ENCODE measurements at places on chromosomes 6 and 20. TPM values are rescaled to one million over a fixed set of nuclear protein-coding genes. Genes with fewer than 3 reads are reported as not detected.

The TTK gene
- total RNA-seq: 31.6 TPM

The COL11A2 gene
- 0.59 TPM for total RNA-seq

The PSORS1C1 gene
- total RNA-seq: not detected

The LINC00237 gene
- total RNA-seq: not detected

The GSTA2 gene
- total RNA-seq: not detected

The GMEB2 gene
- 17.4 TPM for total RNA-seq

The NUS1 gene
- total RNA-seq: 35.6 TPM

The HEY2 gene
- total RNA-seq: not detected

The C6orf52 gene
- 0.93 TPM for total RNA-seq

The AKIRIN2 gene
- 37.7 TPM for total RNA-seq

The TFAP2B gene
- total RNA-seq: not detected
